HFFc6 (cell line): ENCODE measurements at places on chromosomes 7 and 10. TPM values are rescaled to one million over a fixed set of nuclear protein-coding genes. Genes with fewer than 3 reads are reported as not detected.

MBLAC1 gene
- total RNA-seq, result 2.7 to 4.4 TPM (median 3.2 TPM) in 3 replicates

GRCh38 chr10:128921389-128922022 lies 545.5 kb upstream of the MGMT start:
- no peaks in the 10 kb centered on the region; the same call in 1 of the 2 replicates for H3K27me3 ChIP-seq
- no peaks in the 10 kb centered on the region; the same call in 1 of the 2 replicates for H3K36me3 ChIP-seq
- DNase-seq, result no peak

- DNase-seq, result no peak
- H3K27ac ChIP-seq, result no peak overlapping the region
- H3K4me1 ChIP-seq, result peaks cover 9% of the 10 kb centered on the region
- no peaks in the 10 kb centered on the region for H3K36me3 ChIP-seq
These were observed 151.8 kb upstream of the YAE1 start for GRCh38 chr7:39414224-39415035.

TMEM176A gene
- not detected in 3 replicates for total RNA-seq

DNA sequence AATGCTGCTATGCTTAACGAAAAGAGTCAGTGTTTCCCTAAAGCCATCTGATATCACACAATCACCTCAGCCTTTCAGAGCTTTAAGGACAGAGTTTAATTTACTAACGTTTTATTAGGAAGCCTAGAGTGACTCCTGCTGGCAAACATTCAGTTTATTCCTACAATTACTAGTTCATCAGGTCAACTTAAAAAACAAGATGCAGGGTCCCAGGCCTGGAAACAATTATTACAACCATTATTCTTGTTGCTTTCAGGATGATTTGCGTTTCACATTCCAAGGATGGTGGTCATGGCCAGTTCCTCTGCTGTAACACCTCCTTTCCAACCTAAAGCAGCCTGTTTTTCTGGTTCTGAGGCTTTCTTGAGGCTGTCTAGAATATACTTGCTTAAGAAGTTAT lies 1.5 kb upstream of the FAM53B start:
- peak; percentile 42 for DNase-seq
- no peak overlapping the region; the same call in 1 of the 2 replicates for H3K4me3 ChIP-seq
- H3K27me3 ChIP-seq, result peaks cover 4% of the 10 kb centered on the region; the same call in 1 of the 2 replicates
- H3K36me3 ChIP-seq, result no peaks in the 10 kb centered on the region

- H3K27ac ChIP-seq, result no peak overlapping the region
- peaks cover 63% of the 10 kb centered on the region for H3K27me3 ChIP-seq
- H3K4me1 ChIP-seq, result no peaks in the 10 kb centered on the region
- no peak overlapping the region for H3K4me3 ChIP-seq
- no peaks in the 10 kb centered on the region for H3K36me3 ChIP-seq
These were observed 82.3 kb downstream of the C10orf105 start for GRCh38 chr10:71637305-71637704.

- H3K27ac ChIP-seq, result no peak overlapping the region
- DNase-seq, result no peak
- H3K27me3 ChIP-seq, result 0 out of 2 replicates have a peak, but pooled peaks cover 1% of the 10 kb centered on the region
- no peak overlapping the region for H3K4me3 ChIP-seq
- no peaks in the 10 kb centered on the region for H3K4me1 ChIP-seq
These were observed 80.1 kb downstream of the GRID1 start for GRCh38 chr10:86286236-86287109.

DNA sequence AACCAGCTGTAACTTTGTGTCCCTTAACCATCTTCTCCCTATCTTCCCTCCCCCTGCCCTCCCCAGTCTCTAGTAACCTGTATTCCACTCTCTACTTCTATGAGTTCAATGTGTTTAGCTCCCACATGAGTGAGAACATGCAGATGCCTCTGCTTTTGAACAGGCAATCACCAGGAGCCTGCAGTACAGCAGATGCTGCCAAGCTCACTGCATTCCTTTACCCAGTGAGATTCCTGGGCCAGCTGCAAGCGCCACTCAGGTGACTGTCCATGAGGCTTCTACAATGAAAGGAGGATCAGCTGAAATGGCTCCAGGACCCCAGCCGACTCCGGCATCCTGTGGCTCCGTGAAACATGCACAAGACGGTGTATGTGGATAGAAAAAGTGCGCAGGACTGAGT lies 15.7 kb downstream of the GRID1 start:
- no peaks in the 10 kb centered on the region for H3K36me3 ChIP-seq
- peaks cover 17% of the 10 kb centered on the region for H3K4me1 ChIP-seq
- no peak for DNase-seq
- H3K4me3 ChIP-seq, result no peak overlapping the region
- H3K27me3 ChIP-seq, result peaks cover 26% of the 10 kb centered on the region

CPA4 gene
- 6.7 to 22.4 TPM (median 17.7 TPM) in 3 replicates for total RNA-seq

MACC1 gene
- not detected in 3 replicates for total RNA-seq

DNA sequence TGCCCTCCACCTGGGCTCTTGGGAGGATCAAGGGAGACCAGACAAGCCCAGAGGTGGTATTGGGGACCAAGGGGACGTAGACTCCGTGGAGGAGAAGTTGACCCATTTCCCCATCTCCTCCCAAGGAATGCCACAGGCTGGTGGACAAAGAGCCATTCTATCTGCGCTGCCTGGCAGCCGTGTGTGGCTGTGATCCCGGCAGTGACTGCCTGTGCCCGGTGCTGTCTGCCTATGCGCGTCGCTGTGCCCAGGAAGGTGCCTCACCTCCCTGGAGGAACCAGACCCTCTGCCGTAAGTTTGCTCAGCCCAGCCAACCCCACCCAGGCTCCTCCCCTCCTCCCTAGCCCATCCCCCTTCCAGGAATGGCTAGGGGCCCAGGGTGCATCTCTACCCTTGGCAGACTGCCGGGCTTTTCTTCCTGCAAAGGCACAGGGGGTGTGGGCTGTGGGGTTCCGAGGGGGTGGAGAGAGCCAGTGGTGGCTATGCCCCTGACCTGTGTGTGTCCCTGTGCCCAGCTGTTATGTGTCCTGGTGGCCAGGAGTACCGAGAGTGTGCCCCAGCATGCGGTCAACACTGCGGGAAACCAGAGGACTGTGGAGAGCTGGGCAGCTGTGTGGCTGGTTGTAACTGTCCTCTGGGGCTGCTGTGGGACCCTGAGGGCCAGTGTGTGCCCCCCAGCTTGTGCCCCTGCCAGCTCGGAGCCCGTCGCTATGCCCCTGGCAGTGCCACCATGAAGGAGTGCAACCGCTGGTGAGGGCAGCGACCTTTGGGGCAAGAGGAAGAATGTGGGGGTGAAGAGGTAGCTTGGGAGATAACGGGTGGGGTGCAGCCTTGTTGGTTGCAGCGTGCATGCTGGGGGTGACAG lies 10.2 kb upstream of the ZNF467 start:
- H3K27ac ChIP-seq, result no peak overlapping the region
- no peak overlapping the region for H3K4me3 ChIP-seq
- H3K27me3 ChIP-seq, result peaks cover 8% of the 10 kb centered on the region
- no peak for DNase-seq
- no peaks in the 10 kb centered on the region for H3K36me3 ChIP-seq

SDK1 gene
- total RNA-seq, result not detected in 3 replicates

GRCh38 chr10:88831709-88832108 lies 19.9 kb downstream of the ANKRD22 start:
- peaks cover 6% of the 10 kb centered on the region; the same call in 1 of the 2 replicates for H3K4me1 ChIP-seq
- no peak overlapping the region for H3K27ac ChIP-seq
- H3K4me3 ChIP-seq, result no peak overlapping the region
- H3K27me3 ChIP-seq, result peaks cover 6% of the 10 kb centered on the region; the same call in 1 of the 2 replicates

GRM3 gene
- not detected in 2 replicates for total RNA-seq

- H3K36me3 ChIP-seq, result peaks cover 57% of the 10 kb centered on the region
- no peaks in the 10 kb centered on the region for H3K27me3 ChIP-seq
- H3K27ac ChIP-seq, result no peak overlapping the region
- H3K4me1 ChIP-seq, result peaks cover 23% of the 10 kb centered on the region
- H3K4me3 ChIP-seq, result no peak overlapping the region
These were observed 30.0 kb downstream of the LAMB1 start for GRCh38 chr7:107972941-107973376.

TMEM72 gene
- total RNA-seq, result not detected in 3 replicates

GRCh38 chr7:4074994-4075393 lies 607.1 kb upstream of the FOXK1 start:
- no peak for DNase-seq
- no peak overlapping the region for H3K27ac ChIP-seq
- no peaks in the 10 kb centered on the region for H3K36me3 ChIP-seq
- peaks cover 1% of the 10 kb centered on the region for H3K27me3 ChIP-seq

DNA sequence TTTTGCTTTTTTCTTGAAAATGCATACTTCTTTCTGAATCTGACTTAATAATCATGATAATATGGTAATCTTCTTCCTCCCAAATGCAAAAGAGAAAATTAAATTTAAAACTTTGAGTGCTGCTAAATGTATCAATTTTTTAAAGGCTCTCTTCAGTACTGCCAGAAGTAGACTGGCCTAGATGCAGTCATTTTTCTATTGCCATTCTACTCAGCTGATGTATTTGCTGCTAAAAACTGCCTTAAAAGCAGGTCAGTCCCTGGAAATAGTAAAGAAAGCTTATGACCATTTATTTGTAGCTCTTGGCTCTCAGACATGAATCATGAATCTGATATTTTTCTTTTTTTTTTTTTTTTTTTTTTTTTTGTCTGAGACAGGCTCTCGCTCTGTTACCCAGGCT lies 28.5 kb downstream of the NAPEPLD start:
- no peak overlapping the region for H3K27ac ChIP-seq
- DNase-seq, result no peak
- no peaks in the 10 kb centered on the region for H3K27me3 ChIP-seq
- H3K4me3 ChIP-seq, result no peak overlapping the region
- no peaks in the 10 kb centered on the region for H3K4me1 ChIP-seq

DNA sequence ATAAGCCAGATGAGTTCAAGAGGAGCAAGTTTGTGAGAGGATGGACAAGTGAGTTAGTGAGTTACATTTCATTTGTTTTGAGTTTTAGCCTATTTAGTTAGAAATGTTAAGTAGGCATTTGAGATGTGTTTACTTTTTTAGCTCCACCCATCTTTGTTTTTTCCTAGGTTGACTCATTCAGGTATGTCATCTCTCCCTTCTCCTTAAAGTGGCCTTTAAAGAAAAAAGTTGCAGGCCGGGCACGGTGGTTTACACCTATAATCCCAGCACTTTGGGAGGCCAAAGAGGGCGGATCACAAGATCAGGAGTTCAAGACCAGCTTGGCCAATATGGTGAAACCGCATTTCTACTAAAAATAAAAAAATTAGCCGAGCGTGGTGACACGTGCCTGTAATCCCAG lies 71.2 kb downstream of the BMPR1A start:
- H3K4me1 ChIP-seq, result peaks cover 32% of the 10 kb centered on the region

GRCh38 chr7:112622159-112622715 lies 141.4 kb downstream of the LSMEM1 start:
- no peak overlapping the region for H3K27ac ChIP-seq
- no peaks in the 10 kb centered on the region; the same call in 1 of the 2 replicates for H3K27me3 ChIP-seq
- H3K4me1 ChIP-seq, result no peaks in the 10 kb centered on the region
- no peaks in the 10 kb centered on the region for H3K36me3 ChIP-seq
- no peak for DNase-seq

DNA sequence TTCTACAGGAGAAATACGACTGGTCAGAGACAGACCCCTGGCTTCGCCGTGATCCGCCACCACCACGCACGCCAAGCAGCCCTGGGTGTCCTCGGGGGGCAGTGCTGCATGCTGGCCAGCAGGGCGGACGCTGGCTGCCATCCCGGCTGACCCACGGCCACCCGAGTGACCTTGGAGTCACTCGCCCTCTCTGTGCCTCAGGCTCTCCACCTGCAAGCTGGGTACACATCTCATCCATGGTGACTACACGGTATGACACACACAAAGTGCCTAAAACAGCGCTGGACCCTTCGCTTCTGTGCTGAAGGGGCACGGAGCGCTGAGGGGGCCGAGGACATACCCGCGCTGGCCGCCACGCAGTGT lies 62.0 kb upstream of the RNF32 start:
- no peak overlapping the region for H3K4me3 ChIP-seq
- H3K27ac ChIP-seq, result no peak overlapping the region
- H3K36me3 ChIP-seq, result no peaks in the 10 kb centered on the region; the same call in 1 of the 2 replicates
- H3K4me1 ChIP-seq, result no peaks in the 10 kb centered on the region
- peaks cover 2% of the 10 kb centered on the region; the same call in 1 of the 2 replicates for H3K27me3 ChIP-seq

STEAP4 gene
- total RNA-seq, result not detected in 2 replicates

DNA sequence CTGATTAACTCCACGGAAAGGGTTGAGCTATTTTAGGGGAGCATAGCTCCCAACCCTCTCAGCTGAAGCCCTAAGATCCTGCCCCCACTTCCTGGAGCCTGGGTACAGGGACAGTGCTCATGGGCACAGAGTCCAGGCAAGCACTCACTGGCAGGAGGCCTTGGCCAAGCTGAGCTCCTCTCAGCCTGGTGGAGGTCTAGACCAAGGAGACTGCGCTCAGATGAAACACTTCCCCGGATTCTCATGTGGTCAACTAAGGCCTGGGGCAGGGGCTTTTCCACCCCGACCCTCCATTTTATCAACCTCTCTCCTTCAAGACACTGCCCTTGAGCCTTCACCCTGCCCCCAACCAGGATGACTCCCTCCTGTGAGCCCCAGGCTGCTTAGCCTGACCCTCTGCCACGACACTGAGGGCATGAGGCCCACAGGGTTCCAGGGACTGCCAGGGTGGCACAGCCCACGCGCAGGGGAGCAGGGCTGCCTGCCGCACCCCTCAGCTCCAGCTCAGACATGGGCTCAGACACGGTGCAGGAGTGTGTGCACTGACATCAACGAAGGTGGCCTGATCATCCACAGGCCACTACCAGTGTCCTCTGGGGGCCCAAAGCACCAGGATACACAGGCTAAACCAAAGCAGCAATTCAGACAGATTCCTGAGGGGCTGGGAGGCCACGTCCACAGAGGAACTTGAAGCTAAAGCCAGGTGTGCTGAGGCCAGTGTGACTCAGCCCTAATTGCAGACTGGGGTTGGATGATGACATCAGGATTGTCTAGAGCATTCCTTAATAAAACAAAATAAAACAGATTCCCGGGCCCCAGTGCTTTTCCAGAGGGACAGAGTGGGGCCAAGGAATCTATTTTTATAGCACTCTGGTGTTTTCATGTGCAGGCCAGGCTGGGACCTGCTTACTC lies 18.8 kb downstream of the CHAT start:
- no peak for DNase-seq
- H3K27me3 ChIP-seq, result peaks cover 27% of the 10 kb centered on the region
- H3K4me1 ChIP-seq, result no peaks in the 10 kb centered on the region
- H3K27ac ChIP-seq, result no peak overlapping the region
- H3K4me3 ChIP-seq, result no peak overlapping the region

DNA sequence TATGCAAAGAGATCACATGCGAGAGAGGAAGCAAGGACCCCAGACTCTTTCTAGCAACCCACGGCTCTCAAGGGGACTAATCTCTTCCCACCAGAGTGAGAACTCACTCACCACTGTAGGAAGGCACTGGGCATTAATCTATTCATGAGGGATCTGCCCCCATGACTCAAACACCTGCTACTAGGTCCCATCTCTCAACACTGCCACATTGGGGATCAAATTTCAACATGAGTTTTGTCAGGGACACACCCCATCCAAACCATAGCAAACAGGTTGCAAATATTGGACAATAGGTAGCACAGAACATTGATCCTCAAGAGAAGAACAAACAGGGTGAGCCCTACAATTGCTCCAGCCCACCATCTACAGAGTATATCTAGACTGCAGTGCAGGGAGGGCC lies 740.6 kb downstream of the LRMDA start:
- H3K27me3 ChIP-seq, result peaks cover 5% of the 10 kb centered on the region
- no peak overlapping the region for H3K27ac ChIP-seq
- H3K4me3 ChIP-seq, result no peak overlapping the region
